ENCODE measurements at places on chromosomes 7 and 10. TPM values are rescaled to one million over a fixed set of nuclear protein-coding genes. Genes with fewer than 3 reads are reported as not detected.
A peak's percentile ranks its signal among the peaks of the same experiment; 100 is the strongest.

The TDRD1 gene
- 0.31 TPM for total RNA-seq

- no peak for DNase-seq
These were observed 298.2 kb downstream of the GRID1 start for GRCh38 chr10:86068231-86069054.

The UPK3BL2 gene
- 31.6 TPM for total RNA-seq

The MOGAT3 gene
- not detected for total RNA-seq

GRCh38 chr7:503575-504111 is 16.0 kb downstream of the PDGFA start:
- DNase-seq = peak; percentile 53

GRCh38 chr10:116809483-116810119 is 39.7 kb upstream of the ENO4 start:
- DNase-seq = peak; percentile 58

The WDFY4 gene
- 8.6 TPM for total RNA-seq

GRCh38 chr10:79380125-79380945 is 33.1 kb downstream of the PPIF start:
- peak; percentile 64 for DNase-seq

The TNRC18 gene
- 107 TPM for total RNA-seq

DNA sequence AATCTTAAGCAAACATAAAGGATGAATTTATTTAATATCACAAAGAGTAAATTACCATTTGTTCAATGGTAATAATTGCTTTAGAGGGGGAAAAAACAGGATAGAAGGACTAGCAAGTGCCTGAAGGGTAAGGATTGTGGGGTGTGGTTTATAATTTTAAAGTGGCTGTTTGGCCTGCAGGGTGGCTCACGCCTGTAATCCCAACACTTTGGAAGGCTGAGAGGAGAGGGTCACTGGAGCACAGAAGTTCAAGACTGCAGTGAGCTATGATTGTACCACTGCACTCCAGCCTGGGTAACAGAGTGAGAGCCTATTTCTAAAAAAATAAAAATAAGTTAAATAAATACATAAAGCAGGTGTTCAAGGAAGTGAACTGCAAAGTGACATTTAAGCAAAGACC is 199.9 kb upstream of the AHR start:
- no peak for DNase-seq

The FZD1 gene
- 120 TPM for total RNA-seq

The AKR1C8 gene
- 0.94 TPM for total RNA-seq

Data from sciatic nerve (tissue), 2 donors.